Stimulated activated CD8-positive, alpha-beta memory T cell treated with anti-CD3 and anti-CD28 coated beads, Interleukin-2, amount 100 ng/mL, for 1 hour (primary cell): ENCODE measurements at places on chromosomes 7 and 10.

DNA sequence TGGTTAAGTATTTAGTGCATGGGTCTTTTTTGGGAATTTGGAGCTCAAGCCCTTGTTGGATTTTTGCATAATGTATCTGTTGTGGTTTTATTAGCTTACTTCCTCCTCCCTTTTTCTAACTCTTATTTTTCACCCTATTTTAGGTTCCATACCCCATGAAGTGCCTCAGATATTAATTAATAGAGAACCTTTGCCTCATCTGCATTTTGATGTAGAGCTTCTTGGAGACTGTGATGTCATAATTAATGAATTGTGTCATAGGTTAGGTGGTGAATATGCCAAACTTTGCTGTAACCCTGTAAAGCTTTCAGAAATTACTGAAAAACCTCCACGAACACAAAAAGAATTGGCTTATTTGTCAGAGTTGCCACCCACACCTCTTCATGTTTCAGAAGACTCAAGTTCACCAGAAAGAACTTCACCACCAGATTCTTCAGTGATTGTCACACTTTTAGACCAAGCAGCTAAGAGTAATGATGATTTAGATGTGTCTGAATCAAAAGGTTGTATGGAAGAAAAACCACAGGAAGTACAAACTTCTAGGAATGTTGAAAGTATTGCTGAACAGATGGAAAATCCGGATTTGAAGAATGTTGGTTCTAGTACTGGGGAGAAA, 28.0 kb downstream of the SIRT1 start:
- DNase-seq, result no peak

DNA sequence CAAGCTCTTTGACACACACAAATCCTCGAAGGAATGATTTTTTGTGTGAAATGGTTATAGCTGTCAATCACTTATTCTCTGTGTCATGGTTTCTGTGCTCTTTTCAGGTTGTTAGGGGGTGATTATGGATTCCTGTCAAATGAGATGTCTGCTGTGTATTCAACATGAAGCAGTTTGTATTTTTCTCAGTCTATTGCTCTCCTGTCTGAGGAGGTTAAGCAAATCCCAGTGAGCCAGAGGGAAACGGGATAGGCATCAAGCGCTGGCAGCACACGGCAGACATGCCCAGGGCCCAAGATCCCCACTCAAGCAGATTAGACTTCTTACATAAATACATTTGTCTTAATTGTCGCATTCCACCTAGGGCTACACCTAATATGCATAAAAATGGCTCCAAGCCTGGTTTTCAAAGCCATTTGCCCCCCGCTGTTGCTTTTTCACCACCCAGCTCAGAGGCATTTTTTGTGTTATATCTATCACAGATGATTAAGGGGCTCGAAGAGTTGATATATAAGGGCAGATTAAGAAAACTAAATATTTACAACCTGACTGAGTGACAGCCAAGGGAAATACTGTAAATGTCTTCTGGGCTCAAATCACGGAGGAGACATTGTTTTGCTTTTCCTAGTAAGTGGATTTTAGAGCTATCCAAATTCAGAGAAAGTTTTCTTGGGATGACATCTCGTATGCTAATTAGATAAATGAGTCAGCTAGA, 192.7 kb upstream of the LRGUK start:
- DNase-seq, result no peak

GRCh38 chr10:218798-219197, 83.5 kb downstream of the ZMYND11 start:
- no peak for DNase-seq

- DNase-seq, result no peak
Observed at GRCh38 chr10:44340557-44340956, 44.3 kb downstream of the CXCL12 start.

- DNase-seq, result no peak
Observed at GRCh38 chr7:57204411-57204811, 72.2 kb upstream of the ZNF479 start.

DNA sequence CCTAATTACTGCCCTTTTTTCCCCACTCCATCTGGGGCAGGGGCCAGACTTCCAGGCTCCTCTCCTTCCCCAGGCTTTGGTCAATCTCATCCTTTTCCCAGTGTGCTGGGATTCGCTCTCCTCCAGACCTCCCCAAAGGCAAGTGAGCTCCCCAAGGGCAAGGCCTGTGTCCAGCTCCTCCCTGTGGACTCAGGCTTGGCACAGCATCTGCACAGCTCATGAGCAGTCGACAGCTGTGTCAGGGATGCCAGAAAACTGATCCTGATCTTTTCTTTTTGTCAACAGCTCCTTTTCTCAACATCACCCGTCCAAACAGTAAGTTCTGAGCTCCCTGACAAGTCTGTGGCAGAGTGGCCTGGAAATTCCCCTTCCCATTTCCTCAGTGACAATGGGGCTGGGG, 67.1 kb downstream of the C10orf120 start:
- DNase-seq, result no peak

DNA sequence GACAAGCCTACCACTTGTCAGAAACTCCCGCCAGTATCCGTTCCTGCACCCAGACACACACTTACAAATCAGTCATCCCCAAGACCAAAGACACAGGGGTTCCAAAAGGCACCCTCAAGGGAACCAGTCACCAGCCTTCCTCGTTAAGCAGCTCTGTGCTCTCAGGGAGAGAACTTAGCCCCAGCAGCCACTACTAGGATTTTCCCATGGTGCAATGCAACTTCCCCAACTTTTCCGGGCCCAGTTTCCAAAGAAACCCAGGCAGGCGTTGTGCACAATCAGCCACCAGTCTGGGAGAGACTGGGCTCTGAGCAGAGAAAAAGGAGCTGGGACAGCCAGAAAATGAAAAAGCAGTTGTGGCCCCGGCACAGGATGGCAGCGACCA, 1.2 kb downstream of the DLG5 start:
- DNase-seq, result no peak

GRCh38 chr10:62765726-62766125, 38.8 kb upstream of the ADO start:
- no peak for DNase-seq

- no peak for DNase-seq
Observed at GRCh38 chr10:86512137-86512536, 9.5 kb downstream of the WAPL start.

DNA sequence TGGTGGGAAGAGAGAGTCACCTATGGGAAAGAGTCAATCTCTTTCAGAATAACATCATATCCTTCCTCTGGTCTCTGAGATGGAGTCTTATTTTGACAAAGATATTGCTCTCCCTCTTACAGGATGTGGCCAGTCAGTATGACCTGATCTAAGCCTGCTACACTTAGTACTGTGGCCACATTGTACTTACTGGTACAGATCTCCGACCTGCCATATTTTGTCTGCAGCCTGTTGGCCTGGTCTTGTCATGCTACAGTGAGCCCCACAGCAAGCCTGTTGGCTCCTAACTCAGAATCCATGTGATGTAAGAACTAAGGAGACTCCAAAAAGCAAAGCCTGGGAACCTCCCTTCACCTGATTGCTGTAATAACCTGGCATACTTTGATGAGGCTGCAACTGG, 377.8 kb downstream of the SFMBT2 start:
- DNase-seq, result no peak

DNA sequence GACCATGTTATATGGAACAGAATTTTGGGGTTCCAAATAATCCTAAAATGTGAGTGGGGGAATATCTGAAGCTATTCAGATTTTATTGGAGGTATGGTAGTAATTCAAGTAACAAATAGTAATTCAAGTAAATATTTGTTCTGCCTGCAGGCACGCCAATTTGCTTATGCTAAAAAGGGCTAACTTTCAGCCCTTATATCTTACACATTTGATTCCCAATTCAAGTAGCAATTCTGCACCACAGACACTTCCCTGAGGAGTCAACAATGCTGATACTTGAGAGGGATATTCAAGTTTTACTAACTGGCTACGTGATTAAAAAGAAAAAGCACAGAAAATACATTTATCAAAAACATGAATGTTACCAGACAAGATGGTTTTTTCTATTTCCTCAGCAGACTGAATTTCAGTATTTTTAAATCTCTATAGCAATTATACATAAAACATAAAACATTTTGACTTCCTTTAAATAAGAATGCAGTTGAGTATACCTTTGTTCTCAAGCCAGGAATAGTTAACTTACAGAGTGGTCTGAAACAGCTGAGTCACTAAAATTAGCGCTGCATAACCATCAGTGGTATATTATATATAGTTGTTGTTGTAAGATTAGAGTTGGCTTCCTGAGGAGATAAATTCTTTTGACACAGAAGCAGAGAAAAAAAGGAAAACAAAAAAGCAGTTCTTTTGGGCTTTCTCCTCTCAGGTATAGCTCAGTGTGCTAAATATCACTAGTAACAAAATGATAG, 33.9 kb downstream of the MTPN start:
- no peak for DNase-seq

DNA sequence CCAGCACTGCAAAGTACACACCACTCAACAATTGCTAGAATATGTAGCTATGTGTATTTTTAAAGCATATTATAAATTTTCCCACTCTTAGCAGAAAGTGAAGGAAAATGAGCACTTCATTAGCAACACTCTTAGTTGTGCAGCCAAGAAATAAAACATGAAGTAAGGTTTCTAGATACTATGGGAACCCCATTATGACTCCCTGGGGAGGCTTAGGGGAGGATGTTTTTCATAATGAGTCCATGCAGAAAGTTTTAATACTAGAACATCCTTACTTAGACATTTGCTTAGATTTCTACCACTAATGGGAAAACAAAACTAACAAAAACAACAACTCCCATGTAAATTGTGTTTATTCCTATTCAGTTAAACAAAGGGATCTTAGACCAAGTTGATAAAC, 148.4 kb upstream of the HDAC9 start:
- no peak for DNase-seq

DNA sequence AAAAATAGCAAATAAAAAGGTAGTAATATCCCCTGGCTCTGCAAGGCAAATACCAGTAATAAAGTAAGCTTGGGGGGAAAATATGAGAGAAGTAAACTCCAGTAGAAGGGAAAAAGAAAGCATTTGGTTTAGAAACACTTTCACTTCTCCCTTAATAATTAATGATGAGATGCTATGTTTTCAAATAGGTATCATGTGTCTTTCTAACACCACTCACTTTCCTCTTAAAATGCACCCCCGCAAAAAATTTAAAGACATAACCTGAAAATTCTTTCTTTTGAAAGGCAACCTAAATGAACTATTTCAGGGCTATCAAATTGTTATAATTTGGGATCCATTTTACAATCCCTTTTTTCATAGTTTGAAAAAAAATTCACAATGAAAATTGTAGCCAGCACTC, 240.3 kb downstream of the SNX10 start:
- no peak for DNase-seq

DNA sequence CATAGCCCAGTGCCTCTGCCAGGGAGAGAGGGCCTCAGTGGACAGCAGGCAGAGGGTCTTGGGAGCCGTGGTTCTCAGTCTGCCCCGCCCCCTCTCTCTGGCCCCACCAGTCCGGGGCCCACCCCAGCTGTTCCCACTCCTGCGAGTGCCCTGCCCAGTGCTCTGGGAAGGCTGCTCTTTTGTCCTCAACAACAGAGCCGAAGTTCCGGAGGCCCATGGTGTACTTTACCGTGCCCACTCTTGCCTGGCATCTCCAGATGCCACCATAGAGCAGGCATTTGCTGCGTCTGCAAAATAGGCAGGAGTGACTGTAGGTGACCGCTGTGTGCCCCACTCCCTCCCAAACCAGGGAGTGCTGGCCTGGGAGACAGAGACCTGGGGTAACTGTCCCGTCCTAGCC, 29.3 kb upstream of the PCBD1 start:
- DNase-seq, result no peak

GRCh38 chr7:75038508-75038907, 35.1 kb downstream of the RCC1L start:
- no peak for DNase-seq

DNA sequence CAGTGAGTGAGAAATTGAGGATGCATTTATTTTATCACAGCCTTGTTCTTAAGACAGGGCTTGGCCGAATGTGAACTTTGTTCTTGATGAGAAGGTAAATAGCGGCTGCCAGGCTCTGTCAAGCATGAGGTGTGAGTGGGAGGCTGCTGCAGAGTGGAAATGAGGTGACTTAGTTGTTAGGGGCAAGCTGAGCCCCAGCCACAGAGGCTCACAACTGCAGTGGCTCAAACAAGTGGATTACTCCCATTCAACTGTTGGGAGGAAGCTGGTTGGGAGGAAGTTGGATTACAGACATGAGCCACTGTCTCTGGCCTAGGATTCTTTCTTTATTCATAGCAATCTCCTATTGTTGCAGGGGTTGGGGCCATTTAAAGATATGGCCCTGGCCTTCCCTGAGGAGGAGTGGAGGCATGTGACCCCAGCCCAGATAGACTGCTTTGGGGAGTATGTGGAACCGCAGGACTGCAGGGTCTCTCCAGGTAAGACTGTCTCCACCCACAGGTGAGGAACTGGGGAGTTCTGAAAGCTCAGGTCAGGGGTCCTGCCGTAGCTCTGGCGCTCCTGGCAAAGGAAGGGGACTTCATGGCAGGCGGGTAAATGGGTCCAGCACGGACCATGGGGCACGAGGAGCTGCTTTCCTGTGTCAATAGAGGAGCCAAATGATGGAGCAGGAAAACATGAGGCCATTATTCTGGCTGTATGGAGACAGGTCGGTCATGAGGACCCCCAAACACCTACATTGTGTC, 7.1 kb downstream of the ZSCAN25 start:
- DNase-seq, result no peak
